ENCODE measurements at places on chromosomes 12 and 14.

DNA sequence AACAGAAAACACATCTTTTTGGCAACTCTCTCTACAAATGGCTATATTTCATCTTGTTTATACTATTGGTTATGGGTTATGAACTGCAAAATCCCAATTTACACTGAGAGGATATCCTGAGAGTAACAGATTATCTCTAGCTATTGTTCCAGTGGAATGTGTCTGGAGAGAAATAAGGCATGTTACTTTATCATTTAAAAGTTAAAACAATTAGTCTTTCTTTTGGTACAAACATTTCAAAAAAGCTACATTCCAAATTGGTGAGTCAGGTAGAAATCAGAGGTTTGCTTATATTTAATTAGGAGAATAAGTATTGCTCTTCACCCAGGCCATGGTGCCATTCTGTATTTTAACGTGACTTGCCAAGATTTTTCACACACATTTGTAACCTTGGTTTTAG is 411.6 kb downstream of the CCER1 start:
- H3K36me3 ChIP-seq, result no peaks in the 10 kb centered on the region
- H3K4me1 ChIP-seq, result no peaks in the 10 kb centered on the region
- no peak overlapping the region for H3K27ac ChIP-seq
- no peak for DNase-seq

GRCh38 chr12:21562859-21563258 is 36.8 kb downstream of the SPX start:
- no peaks in the 10 kb centered on the region for H3K4me1 ChIP-seq
- DNase-seq, result no peak
- no peaks in the 10 kb centered on the region for H3K27me3 ChIP-seq
- H3K36me3 ChIP-seq, result no peaks in the 10 kb centered on the region
- H3K27ac ChIP-seq, result no peak overlapping the region

- peak overlapping the region; percentile 43 for H3K27ac ChIP-seq
- no peak overlapping the region for H3K4me3 ChIP-seq
- DNase-seq, result no peak
- H3K4me1 ChIP-seq, result peaks cover 17% of the 10 kb centered on the region
These were observed 15.4 kb downstream of the RAB35 start for GRCh38 chr12:120101182-120101581.

DNA sequence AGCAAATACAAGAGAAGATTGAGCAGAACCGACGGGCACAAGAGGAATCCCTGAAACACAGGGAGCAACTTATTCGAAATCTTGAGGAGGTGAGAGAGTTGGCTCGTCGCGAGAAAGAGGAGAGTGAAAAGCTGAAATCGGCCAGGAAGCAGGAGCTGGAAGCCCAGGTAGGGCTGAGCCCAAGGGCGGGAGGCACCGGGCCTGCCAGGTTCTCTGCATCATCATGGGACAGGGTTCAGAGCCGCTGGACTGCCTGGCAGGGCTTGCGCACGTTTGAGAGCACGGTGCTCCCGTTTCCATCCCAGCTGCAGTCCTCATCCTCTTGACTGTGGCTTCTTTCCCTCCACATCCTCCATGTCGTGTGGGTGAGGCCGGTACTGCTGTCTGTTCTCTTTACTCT is 14.4 kb downstream of the TCHP start:
- H3K27me3 ChIP-seq, result no peaks in the 10 kb centered on the region
- DNase-seq, result no peak
- H3K4me1 ChIP-seq, result no peaks in the 10 kb centered on the region
- no peak overlapping the region for H3K4me3 ChIP-seq

DNA sequence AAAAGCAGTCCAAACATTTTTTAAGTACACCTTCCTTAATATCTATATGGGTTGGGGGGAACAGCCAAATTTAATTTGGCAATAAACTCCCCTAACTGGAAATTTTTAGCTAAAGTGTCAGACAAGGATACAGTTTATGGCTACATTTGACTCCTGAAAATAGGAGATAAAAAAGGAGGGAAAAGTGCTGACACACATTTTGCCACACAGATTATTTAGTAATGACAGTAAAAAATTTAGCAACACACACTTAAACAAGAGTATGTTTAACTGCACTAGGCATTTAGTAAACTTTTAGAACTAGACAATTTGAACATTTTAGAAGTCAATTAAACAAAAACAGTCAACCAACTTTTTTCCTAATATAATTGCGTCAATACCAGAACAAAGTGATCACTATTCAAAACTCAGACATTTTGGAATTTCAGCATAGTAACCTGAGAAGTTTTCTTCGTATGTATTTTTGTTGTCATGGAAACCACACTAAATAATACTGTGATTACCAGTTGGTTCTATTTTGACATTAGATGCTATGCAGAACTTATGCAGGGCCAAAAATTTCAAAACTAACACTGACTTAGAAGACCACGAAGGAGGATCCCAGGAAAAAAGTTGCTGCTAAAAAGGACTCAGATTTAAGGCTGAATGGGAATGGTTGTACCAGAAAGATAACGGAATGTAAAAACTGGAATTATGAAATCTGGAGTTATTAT is 13.4 kb downstream of the GMFB start:
- H3K4me1 ChIP-seq, result peaks cover 8% of the 10 kb centered on the region
- no peaks in the 10 kb centered on the region for H3K27me3 ChIP-seq
- H3K4me3 ChIP-seq, result no peak overlapping the region
- DNase-seq, result no peak

DNA sequence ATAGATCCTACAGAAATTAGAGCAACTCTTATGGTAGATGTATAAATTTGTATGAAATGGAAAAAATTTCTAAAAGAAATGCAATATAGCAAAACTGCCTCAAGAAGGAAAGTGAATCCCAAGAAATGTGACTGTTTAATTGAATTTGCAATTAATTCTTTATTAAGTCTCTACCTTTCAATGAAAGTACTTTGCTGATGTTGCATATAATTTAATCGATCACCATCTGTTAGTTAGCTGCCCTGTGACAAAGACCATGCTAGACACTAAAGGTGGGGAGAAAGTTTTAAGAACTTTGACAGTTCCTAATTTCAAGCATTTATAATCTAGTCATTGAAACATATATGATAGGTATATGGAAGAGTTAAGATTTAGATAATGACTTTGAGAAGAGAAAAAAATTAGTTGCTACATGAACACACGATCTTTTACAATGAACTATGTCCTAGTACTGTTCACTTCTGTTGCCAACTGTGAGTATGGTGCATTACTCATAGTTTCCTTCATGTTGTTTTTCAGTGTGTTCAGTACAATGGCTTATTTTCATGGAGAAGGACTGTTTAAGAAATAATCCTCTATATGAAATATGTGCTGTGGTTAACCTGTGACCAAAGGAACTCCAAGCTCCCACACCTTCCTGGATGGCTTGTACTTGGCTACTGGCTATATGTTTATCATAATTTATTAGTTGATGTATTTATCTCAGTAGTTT is 128.4 kb downstream of the METTL25 start:
- no peak overlapping the region for H3K4me3 ChIP-seq
- no peaks in the 10 kb centered on the region for H3K27me3 ChIP-seq
- H3K36me3 ChIP-seq, result no peaks in the 10 kb centered on the region

DNA sequence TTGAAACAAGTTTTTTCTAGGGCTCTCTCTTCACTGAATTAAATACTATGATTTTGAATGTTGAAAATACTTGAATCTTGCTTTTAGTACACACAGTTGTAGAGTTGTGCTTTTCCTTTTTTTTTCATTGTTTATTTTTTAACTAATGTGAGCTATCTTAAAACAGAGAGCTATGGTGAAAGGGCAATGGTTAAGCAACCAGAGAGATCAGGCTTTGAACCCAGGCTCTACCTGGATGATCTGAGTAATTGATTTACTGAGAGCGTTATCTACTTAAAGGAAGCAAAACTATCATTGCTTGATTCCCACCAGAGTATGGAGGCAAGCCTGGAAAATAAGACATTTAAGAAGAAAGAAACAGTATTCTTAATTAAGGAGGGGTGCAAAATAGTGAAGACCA is 138.6 kb downstream of the DUSP6 start:
- no peak for DNase-seq
- H3K27me3 ChIP-seq, result no peaks in the 10 kb centered on the region
- H3K4me3 ChIP-seq, result no peak overlapping the region
- peaks cover 4% of the 10 kb centered on the region for H3K4me1 ChIP-seq

GRCh38 chr12:109134186-109134917 is 18.0 kb downstream of the ACACB start:
- DNase-seq, result no peak
- peak overlapping the region; percentile 31 for H3K27ac ChIP-seq
- no peaks in the 10 kb centered on the region for H3K4me1 ChIP-seq
- no peaks in the 10 kb centered on the region for H3K27me3 ChIP-seq

DNA sequence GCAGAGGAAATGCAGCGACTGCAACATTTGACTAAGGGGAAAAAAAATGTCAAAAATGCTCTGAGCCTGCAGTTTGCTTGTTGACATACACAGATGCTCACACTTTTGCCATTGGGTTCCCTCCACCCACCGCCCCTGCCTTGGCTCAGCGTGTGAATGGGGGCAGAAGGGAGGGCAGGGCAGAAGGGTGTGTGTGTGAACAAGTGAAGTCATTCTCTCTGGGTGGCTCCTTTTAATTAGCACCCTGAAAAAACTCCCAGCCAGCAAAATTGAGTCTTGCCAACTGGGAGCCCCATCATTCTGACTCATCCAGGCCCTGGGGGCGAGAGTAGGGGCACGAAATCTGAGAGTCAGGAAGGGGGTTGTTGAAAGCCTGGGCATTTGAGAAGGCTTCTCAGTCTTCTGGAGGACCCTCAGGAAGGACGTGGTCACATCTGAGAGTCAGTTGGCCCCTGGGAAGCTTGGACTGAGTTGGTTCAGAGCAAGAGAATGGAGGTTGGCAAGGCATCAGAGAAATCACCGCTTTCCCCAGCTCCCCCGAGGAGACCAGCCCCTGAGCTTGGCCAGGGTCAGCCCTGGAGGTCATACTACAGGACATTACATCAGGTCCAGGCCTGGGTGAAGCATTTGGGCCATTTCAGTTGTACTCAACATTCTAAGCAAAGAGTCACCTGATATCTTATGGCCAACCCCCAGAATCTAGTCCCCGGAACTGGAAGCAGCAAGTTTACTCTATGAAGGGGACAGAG is 22.7 kb upstream of the KRT78 start:
- H3K27me3 ChIP-seq, result no peaks in the 10 kb centered on the region
- H3K36me3 ChIP-seq, result no peaks in the 10 kb centered on the region
- H3K4me3 ChIP-seq, result no peak overlapping the region
- peaks cover 19% of the 10 kb centered on the region for H3K4me1 ChIP-seq

GRCh38 chr12:89051065-89051677 is 301.1 kb downstream of the DUSP6 start:
- no peak overlapping the region for H3K27ac ChIP-seq
- H3K4me1 ChIP-seq, result no peaks in the 10 kb centered on the region
- DNase-seq, result no peak
- H3K36me3 ChIP-seq, result no peaks in the 10 kb centered on the region

DNA sequence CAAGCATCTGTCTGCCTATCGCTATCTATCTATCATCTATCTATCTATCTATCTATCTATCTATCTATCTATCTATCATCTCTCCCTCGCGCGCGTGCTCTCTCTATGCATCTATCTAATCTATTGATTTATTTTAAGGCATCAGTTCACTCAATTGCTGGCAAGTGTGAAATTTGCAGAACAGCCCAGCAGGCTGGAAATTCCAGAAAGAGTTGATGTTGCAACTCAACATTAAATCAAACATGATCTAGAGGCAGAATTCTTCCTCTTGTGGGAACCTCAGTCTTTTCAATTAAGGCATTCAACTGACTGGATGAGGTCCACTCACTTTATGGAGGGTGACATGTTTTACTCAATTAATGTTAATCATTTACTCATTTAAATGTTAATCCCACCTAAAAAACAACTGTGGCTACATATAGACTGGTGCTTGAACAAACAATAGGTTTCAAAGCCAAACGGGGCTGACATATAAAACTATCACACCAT is 1210.8 kb downstream of the GALC start:
- no peaks in the 10 kb centered on the region for H3K36me3 ChIP-seq
- no peaks in the 10 kb centered on the region for H3K27me3 ChIP-seq
- H3K4me1 ChIP-seq, result no peaks in the 10 kb centered on the region
- no peak overlapping the region for H3K4me3 ChIP-seq
- no peak for DNase-seq

- no peaks in the 10 kb centered on the region for H3K27me3 ChIP-seq
- no peak overlapping the region for H3K27ac ChIP-seq
- H3K4me3 ChIP-seq, result no peak overlapping the region
These were observed 101.1 kb upstream of the SFSWAP start for GRCh38 chr12:131609762-131610161.

- DNase-seq, result no peak
- H3K4me1 ChIP-seq, result no peaks in the 10 kb centered on the region
- no peak overlapping the region for H3K27ac ChIP-seq
- no peaks in the 10 kb centered on the region for H3K36me3 ChIP-seq
- H3K27me3 ChIP-seq, result no peaks in the 10 kb centered on the region
- no peak overlapping the region for H3K4me3 ChIP-seq
These were observed 14.9 kb downstream of the ASPG start for GRCh38 chr14:104100171-104101085.

DNA sequence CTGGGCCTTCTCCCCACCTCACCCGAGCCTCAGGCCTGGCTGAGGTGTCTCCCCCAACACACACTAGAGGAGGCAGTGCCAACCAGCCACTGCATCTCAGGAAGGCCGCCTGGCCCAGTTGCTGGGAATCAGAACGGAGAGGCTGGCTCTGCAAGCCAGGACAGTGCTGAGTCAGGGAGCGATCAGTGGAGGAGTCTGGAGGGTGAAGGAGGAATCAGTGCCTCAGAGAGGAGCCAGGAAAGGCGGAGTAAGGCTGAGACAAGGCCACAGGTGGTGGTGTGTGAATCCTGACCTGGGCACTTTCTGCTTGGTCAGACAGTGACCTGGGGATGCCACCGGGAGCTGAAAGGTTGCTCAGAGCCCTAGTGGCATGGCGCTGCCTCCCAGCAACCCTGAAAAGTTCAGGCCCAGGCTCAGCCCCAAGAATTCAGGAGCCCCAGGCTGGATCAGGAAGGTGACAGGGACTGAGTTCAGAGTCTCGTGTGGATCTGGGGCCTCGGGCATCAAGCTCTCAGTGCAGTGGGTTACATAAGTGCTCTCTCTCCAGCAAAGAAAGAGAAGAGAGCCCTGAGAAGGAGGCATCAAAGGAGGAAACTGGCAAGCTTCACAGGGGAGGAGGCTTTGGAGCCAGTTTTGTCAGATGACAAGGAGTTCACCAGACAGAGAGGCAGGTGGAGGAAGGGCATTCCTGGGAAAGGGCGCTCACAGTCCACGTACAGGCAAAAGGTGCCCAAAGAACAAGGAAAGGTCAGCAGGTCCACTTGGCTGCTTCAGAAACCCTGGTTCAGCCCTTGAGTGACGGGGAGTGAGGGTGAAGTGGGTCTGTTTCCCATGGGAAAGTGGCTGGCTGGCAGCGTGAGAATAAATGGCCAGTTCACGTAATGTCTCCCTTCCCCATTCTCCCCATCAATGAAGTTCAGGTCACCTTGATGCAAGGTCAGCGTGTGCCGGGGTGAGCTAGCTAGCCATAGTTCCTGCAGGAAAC is 87.8 kb downstream of the ZFP36L1 start:
- no peak for DNase-seq
- H3K27me3 ChIP-seq, result no peaks in the 10 kb centered on the region
- no peak overlapping the region for H3K27ac ChIP-seq
- H3K36me3 ChIP-seq, result no peaks in the 10 kb centered on the region
- H3K4me1 ChIP-seq, result no peaks in the 10 kb centered on the region

- H3K27me3 ChIP-seq, result no peaks in the 10 kb centered on the region
- H3K36me3 ChIP-seq, result peaks cover 88% of the 10 kb centered on the region
- H3K4me1 ChIP-seq, result no peaks in the 10 kb centered on the region
These were observed 25.1 kb downstream of the TEP1 start for GRCh38 chr14:20388159-20388558.

GRCh38 chr14:75383721-75384120 is 44.1 kb upstream of the JDP2 start:
- H3K27ac ChIP-seq, result no peak overlapping the region
- H3K27me3 ChIP-seq, result no peaks in the 10 kb centered on the region
- DNase-seq, result no peak
- no peak overlapping the region for H3K4me3 ChIP-seq
- H3K4me1 ChIP-seq, result no peaks in the 10 kb centered on the region
- H3K36me3 ChIP-seq, result no peaks in the 10 kb centered on the region

Data from ascending aorta (tissue), 2 donors.